ENCODE measurements at places on chromosomes 5 and 9.

DNA sequence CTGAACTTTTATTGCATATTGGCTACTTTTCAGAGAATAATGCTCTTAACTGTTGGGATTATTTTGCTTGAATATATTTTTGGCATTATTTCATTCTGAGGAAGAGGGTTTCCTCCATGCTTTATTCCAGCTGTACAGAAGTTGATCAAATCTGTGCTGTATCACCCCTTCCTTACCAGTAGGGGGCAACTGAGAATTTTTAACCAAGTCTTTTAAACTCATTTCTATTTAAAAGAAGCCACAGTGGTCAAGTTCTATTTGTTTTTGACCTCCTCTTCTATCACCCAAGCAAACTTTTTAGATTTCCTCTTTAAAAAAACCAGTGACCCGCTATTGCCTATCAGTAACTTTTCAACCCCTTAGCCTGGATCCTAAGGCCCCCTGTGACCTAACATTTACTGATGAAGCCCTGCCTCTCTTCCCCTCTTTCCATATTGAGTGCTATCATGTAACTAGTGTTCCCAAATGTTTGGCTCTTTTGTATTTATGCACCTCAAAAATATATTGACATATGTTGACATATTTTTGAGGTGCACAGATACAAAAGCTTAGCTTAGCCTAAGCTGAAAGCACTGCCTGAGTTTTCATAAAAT is 80.6 kb downstream of the FBXO4 start:
- no peak for DNase-seq

- no peak for DNase-seq
Observed at GRCh38 chr9:82367016-82367415, 378.4 kb downstream of the SPATA31D1 start.

DNA sequence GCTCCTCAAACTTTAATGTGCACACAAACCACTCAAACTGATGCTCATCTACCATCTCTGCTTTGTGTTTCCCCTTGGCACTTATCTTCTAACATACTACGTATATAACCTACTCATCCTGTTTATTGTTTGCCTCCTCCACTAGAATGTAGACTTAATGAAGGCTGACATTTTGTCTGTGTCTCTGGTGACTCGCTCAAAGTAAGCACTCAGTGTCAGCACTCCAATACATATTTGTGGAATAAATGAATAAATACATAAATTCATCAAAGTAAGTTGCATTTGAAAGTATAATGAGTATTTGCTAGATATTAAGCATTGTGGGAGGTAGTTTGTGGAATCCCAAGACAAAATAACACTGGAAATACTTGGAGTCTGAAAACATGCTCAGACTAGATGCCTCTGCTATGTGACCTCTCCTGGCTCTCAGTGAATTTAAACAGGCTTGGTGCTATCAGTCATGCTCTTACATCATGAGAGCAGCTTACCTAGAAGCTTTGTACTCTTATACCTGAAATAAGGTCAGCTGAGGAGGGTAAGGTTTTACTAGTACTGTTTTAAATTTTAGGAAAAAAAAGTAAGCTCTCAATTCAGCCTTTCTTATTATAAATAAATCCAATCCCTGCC is 37.0 kb upstream of the RANBP6 start:
- no peak for DNase-seq

DNA sequence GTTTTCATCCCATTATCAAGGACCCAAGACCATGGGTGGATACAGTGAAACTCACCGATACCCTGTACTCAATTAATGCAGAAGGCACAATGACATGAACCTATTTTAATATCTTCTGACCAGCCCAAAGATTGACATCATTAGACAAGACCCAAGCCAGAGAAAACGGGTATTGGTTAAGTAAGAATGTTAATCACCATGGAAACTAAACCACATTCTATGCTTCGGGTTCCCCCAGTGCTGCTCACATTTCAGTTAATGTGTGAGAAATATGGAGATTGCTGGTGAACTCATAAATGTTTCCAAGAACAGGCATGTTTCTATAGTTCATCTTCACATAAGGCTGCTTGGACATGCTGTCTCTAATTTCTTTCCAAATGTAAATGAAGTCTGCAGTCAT is 77.0 kb downstream of the IRX2 start:
- DNase-seq = no peak

DNA sequence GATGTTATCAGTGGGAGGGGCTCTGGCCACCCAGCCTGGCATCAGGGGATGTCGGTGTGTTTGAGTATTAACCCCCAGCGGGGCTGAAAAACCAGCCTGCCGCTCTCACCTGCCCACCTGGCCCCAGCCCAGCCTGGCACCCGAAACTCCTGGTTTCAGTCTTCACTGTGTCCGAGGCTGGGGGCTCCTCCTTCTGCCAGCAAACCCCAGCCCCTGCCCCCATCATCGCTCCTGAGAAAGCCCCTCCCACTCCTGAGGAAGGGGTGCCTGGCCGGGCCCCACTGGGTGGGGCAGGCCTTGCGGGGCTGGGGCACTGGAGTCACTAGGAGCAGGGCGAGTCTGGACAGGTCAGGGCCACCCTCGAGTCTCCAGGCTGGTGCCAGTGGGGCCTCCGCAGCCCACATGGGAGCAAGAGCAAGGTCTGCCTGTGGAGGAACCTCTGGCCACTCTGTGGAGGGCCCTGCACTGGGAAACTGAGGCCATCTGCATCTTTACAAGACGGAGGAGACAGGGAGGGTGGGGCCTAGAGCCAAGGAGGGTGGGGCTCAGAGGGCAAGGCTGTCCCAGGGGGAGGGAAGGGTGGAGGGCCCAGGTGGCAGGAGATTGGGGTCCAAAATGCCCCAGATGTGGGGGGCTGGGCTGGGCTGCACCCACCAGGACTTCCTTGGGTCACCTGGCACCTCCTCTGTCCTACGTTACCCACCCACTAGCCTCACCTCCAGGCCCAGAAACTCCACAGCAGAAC is 51.5 kb upstream of the NOTCH1 start:
- no peak for DNase-seq

DNA sequence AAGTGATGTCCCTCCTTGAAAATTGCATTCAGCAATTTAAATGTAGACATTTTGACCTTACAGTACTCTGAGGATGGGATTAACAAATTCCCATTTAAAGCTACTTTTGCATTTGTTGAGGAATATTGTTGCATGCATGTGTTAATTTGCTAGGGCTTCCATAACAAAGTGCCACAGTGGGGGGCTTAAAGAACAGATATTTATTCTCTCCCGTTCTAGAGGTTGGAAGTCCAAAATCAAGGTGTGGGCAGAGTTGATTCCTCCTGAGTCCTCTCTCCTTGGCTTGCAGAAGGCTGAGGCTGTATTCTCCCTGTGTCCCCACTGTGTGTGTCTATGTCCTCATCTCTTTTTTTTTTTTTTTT is 51.8 kb upstream of the CDK20 start:
- no peak for DNase-seq

- no peak for DNase-seq
Observed at GRCh38 chr5:103910011-103910410, 347.4 kb upstream of the NUDT12 start.

DNA sequence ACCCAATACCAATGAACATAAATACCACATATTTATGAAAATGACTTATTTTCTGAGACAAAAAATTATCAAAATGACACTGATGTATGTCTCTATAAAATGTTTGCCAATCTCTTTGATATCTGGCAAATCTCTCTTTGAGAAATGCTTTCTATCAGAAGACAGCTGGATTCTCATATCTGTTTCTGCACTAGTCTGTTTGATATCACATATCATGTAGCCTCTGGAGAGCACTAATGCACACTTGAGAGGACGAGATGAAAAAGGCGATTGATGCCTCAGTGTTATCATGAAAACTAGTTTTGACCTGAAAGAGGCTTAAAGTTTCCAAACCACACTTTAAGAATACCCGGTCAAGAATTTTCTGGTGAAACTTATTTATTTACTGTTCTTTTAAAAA is 29.1 kb upstream of the ANKRD55 start:
- no peak for DNase-seq

DNA sequence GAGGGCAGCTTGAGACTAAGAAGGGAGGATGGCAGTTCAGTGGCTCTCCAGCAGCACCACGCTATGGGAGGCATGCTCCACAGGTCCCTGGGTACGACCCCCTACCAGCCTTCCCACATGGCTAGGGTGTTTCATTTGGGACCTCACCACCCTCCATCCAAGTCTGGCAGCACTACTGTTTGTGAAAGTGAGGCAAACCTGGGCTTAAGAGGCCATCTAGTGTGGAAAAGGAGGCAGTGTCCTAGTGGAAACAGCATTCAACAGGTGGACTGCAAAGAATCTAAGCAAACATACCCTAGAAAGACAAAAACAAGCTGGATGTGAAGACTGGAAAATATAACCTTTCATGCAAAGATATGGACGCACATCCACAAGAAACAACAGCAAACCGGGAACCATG is 4.8 kb upstream of the C5orf47 start:
- no peak for DNase-seq

DNA sequence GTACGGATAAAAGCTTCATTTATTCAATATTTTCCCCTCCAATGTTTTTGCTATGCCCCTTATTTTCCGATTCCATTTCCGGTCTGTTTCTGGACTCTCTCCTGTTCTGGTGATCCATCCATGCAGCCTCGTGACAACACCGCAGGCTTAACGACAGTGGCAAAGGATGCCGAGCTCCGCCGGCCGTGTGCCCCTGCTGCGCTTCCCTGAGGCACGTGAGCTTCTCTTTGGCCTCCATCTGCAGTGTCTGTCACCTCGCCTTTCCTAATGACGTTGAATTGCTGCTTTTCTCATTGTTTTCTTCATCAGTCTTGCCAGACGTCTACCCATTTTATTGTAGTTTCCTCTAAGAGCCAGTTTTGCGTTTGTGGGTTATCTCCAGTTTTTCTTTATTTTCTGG is 28.7 kb downstream of the SURF6 start:
- DNase-seq = no peak

DNA sequence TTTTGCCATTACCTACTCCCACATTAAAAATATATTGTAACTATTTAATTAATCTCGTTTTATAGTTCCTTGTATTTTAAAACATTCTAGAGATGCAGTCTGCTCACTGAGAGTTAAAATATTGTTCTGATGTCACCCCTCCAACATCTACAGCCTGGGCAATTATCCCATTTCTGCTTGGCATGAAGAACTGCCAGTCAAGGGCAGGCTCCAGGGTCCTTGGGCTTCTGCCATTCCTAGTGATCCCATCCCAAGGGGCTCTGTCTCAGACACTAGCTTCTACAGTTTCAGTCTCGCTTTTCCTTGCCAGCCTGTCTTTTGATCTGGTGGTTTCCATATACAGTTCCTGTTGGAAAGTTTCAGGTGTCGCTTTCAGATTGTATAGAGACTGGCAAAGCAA is 287.2 kb downstream of the TMEM232 start:
- DNase-seq = no peak

GRCh38 chr9:134807716-134808446 is 72.7 kb upstream of the FCN2 start:
- DNase-seq = no peak

- DNase-seq = no peak
Observed at GRCh38 chr9:131270171-131271015, 5.9 kb downstream of the FAM78A start.

DNA sequence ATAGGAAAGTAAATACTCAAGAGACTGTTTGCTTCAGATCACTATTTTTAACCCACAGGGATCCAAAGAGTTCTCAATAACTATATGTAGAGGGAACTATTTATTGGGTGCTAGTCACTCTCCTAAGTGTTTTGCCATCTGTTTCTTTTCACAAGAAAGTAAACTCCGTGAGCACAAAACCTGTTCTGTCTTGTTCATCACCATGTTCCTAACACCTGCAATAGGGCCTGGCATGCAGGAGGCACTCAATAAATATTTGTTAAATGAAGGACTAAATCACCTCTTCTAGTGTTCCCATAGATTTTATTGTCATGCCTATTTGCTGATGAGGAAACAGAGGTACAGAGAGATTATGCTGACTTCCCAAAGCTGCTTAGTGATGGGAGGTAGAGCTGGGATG is 118.2 kb downstream of the VCAN start:
- DNase-seq = no peak

DNA sequence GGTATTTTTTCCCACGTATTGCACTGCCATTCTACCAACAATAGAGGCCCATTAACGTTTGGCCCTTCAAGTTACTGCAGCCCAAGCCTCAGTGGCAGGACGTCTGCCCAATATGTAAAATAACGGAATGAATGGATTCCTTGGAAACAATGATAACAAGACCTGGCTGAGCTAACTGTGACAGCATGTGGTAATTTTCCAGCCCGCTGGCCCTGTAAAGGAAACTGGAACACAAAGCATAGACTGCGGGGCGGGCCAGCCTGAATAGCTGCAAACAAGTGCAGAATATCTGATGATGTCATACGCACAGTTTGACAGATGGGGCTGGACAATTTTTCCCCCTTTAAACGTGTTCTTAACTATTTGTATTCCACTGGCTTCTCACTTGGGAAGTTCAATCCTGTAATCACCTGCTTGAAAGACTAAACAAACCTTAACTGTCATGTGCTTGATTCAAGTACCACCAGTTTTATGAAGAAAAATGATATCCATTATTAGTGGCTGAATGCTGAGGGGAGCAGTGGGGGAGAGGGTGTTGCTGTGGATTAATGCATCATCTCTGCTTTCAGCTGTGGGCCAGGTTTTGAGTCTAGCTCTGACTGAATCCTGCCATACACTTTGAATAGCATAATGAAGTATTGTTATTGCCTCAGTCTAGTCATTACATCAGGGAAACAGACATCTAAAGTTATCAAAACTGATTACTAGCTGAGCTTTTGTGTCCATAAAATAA is 323.9 kb downstream of the TMEM161B start:
- no peak for DNase-seq

- DNase-seq = no peak
Observed at GRCh38 chr5:143558048-143558447, 154.6 kb upstream of the NR3C1 start.

GRCh38 chr5:4018007-4018406 is 422.4 kb downstream of the IRX1 start:
- DNase-seq = no peak

- no peak for DNase-seq
Observed at GRCh38 chr9:38015266-38015665, 53.8 kb downstream of the SHB start.

GRCh38 chr9:85199866-85200495 is 530.5 kb downstream of the NTRK2 start:
- no peak for DNase-seq

DNA sequence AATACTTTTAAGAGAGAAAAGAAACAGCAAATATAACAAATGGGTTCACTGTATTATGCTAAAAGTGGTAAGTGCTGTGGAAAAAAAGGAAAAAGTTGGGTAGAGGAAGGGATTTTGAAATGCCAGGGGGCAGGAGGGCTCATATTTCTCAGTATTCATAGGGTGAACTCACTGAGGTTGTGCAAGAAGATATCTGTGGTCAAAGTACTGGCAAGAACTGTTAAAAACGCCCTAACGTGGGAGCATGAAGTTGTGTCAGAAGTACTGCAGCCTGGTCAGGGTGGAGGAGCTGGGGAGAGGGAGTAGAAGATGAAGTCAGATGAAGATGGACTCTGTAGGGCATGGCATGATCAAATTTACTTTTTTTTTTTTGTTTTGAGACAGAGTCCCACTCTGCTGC is 31.2 kb upstream of the SLC28A3 start:
- DNase-seq = no peak

DNA sequence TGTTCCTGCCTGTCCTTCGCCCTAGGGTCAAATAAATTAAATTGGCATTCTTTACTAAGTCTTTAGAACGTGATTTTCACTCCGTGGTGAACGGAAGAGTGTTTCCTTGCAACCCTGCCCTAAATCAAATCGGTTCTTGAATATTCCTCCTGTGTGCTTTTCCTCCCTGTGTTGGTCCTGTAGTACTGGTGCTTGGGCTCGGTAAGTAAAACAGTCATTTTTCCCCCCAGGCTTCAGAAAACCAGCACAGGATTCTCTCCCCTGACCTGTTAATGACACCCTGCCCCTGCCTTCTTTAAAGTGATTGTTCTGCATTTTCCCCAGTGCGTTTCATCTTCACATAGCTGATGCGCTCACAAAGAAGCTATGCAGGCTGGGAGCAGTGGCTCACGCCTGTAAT is 96.0 kb downstream of the AK8 start:
- DNase-seq = no peak

Measured in stimulated activated CD8-positive, alpha-beta memory T cell treated with anti-CD3 and anti-CD28 coated beads, Interleukin-4, amount 100 ng/mL, for 1 hour (primary cell).